ENCODE measurements at places on chromosomes 5 and 9.
A peak's percentile ranks its signal among the peaks of the same experiment; 100 is the strongest.

DNA sequence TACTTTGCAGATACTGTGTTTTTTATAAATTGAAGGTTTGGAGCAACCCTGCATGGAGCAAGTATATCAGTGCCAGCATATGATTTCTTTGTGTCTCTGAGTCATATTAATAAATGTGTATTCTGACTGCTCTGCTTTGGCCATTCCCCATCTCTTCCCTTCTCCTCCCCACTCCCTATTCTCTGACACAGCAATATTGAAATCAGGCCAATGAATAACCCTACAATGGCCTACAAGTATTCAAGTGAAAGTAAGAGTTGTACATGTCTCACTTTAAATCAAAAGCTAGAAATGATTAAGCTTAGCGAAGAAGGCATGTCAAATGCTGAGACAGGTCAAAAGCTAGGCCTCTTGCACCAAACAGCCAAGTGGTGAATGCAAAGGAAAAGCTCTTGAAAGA, 82.2 kb upstream of the TLX3 start:
- no peak for DNase-seq

DNA sequence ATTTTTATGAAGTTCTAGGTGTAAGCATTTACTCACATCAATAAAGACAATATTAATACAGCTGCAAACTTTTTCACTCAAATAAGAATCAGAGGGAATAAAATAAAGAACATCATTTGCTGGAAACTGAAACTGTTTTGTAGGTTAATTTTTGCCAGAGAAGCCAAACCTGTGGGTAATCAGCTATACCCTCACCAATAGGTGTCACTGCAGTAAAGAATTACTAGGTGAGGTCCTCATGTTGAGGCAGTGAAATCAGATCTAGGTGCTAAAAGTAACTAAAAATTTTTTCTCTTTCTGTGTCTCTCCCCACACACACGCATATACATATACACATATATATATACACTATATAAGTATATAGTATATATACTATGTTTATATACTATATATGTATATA, 1016.3 kb upstream of the SEMA6A start:
- no peak for DNase-seq

DNA sequence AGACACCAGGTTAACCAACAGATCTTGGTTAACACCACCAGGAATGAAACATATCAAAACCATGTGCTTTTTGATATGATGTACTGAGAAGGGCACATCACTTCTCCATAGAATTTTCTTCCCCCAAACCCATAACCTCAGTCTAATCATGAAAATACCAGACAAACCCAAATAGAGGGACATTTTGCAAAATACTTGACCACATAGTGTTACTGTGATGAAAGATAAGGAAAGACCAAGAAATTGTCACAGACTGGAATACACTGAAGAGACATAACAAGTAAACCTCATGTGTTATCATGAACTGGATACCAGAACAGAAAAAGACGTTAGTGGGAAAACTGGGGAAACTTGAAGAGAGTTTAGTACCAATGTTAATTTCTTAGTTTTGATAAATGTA, 74.9 kb upstream of the VCAN start:
- no peak for DNase-seq

GRCh38 chr9:94734054-94734754, 7.7 kb downstream of the AOPEP start:
- no peak for DNase-seq

DNA sequence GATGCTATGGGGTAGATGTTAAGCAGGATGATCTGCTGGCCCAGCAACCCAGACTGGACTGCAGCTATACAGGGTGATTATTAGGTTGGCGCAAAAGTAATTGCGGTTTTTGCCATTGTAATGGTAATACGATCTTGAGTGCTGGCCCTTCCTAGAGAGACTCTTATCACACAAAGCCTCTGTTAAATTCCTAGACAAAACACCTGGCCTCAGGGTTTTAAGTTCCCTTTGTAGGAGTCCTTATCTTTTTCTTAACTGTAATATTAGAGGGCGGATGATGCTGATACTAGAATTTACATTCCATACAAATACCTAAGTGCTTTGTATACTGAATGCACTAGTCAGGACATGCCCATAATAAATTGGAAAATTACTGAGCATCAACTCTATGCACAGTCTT, 222.2 kb downstream of the NDUFS4 start:
- DNase-seq = no peak

- no peak for DNase-seq
Observed at GRCh38 chr5:130985776-130986175, 179.3 kb downstream of the HINT1 start.

- no peak for DNase-seq
Observed at GRCh38 chr9:135680056-135680455, 16.9 kb downstream of the LCN9 start.

DNA sequence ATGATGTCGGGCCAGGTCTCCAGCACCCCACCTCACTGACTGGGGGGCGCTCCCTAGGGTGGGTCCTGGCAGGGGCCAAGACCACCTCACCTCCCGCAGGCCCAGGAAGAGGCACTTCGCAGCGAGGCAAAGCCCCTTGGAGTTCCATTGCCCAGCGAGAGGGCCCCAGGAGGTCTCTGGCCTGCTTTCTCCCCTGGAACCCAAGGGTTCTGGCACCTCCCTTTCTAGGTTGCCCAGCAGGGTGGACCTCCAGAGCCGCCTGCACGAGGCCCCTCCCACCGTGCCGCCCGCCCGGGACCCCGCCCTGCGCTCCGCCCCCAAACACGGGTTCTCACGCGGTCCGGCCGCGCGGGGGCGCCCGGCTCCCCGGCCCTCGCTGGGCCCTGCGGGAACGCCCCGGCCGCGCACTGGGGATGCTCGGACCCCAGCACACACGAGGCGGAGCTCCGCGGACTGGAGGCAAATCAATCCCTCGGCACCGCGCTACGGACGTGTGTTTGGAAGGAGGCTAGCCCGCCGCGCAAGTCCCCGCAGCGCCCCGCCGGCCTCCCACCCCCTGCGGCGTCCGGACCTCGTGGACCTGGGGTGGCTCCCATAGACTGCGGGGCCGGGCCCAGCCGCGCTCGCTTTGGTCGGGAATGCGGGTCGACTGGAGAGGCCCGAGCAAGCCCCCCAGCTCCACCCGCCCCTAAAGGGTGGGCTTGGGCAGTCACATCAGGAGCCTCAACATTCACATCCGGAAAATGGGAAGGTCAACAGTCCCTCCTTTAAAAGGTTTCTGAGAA, 99.5 kb upstream of the LMX1B start:
- peak; percentile 25 for DNase-seq

DNA sequence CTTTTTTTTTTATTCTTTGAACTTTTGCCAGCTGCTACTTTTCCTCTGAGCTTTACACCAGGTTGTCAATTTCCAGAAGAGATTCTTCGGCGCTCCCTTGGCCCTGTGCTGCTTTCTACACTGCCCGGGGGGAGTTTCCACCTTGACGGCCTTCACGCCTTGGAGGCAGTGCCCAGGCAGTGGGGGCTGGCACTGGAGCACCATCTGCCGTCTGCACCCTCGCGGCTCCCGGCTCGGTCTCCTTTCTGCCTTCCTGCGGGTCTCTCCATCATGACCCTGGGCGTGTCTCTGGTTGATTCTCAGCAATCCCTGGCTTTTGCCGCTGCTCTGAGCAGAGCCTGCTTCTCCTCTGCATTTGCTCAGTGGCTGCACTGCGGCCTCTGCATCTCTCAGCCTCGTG, 2.9 kb downstream of the SLC6A18 start:
- DNase-seq = no peak

GRCh38 chr9:124309667-124310084, 51.9 kb downstream of the NEK6 start:
- DNase-seq = no peak

DNA sequence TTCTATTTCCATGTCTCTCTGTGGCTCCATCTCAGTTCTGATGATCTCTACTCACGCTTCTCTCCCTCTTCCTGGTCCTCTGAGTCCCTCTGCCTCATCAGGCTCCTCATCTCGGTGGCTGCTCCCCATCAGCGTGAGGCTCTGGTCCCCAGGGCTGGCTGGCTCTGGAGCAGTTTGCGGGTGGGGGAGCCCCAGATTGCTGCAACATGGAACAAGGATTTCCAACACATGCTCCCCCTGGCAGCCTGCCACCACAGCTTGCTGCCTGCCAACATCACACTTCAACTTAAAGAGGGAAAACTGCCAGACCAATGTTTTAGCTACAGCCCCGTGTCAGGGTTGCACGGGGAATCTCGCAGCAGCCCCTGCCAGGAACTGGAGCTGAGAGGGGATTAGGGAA, 77.2 kb upstream of the NEK6 start:
- DNase-seq = no peak

DNA sequence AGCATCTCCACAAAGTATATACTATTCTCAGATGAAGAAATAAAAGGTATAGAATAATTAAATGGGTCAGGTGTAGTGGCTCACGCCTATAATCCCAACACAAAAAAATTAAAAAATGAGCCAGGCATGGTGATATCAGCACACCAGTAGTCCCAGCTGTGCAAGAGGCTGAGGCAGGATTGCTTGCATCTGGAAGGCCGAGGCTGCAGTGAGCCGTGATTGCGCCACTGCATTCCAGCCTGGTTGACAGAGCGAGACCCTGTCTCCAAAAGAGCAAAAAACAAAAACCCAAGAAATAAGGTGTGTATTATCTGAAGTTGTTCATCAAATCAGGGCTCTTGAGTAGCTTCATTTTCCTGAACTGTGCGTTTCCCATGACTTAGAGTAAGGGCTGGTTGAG, 83.2 kb upstream of the MYO10 start:
- no peak for DNase-seq

DNA sequence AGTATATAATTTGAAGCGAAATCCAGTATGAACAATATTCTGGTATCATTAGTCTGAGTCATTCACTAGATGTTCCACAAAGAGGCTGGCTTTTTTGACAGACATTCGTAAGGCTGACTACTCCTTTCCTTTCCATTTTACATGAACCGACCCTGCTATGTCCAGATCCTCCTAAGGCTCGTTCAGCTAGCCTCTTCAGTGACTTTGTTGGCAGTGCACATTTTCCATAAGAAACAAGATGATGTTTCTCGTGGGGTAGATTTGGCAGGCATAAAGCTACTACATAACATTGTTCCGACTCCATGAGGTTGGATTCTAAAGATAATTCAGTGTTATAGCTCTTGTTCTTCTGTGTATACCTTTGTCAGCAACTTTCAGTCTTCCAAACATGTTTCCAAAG, 49.0 kb downstream of the ZNF462 start:
- no peak for DNase-seq

- DNase-seq = no peak
Observed at GRCh38 chr9:22992780-22993179, 546.2 kb downstream of the DMRTA1 start.

GRCh38 chr9:99823681-99824377, 2.1 kb downstream of the NR4A3 start:
- DNase-seq = peak; percentile 50

GRCh38 chr5:34838785-34839714, at the start of gene TTC23L:
TTC23L (plus strand) TSS chr5:34839164; CDS start chr5:34840672, 1,508 bp downstream.
- DNase-seq = peak; percentile 74

- peak; percentile 82 for DNase-seq
Observed at GRCh38 chr5:98773464-98774191, at the start of gene RGMB. RGMB (plus strand) TSS chr5:98773663; CDS start chr5:98774071, 408 bp downstream.

- DNase-seq = no peak
Observed at GRCh38 chr9:109487247-109487646, 10.9 kb downstream of the PTPN3 start.

GRCh38 chr9:121365564-121365963, 4.5 kb downstream of the STOM start:
- DNase-seq = no peak
